ENCODE measurements at places on chromosomes 1 and 21. TPM values are rescaled to one million over a fixed set of nuclear protein-coding genes. Genes with fewer than 3 reads are reported as not detected.

DNA sequence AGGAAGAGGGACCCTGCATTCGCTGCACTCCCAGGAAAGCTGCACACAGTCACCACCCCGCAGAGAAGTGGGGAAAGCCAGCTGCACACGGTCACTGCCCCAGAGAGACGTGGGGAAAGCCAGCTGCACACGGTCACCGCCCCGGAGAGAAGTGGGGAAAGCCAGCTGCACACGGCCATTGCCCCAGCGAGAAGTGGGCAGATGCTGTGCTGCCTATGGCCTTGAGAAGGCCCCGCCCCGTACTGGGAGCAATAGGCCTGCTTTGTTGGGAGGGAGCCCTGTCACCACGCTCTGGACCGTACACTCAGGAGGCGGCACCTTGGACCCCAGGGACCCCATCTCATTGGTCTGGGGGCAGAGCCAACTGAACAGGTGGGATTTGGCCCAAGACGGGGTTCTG lies 4.3 kb upstream of the GPR153 start:
- no peak for DNase-seq

KIF14 gene
- total RNA-seq: 4.0 TPM

YBEY gene
- total RNA-seq: 23.6 TPM

DNA sequence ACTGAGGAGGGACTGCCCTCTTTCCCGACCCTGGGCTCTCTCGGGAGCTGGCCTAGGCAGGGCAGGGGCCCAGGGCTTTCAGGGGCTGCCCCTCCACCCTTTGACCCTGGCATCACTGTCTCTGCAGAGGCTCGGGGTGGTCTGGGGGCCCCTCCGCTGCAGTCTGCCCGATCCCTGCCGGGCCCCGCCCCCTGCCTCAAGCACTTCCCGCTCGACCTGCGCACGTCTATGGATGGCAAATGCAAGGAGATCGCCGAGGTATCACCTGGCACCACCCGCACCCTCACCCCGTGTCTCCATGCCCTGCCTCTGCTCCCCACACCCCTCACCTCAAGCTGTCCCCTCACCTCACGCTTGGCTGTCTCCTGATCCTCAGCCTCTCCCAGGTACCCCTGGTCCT lies 5.5 kb downstream of the AMPD2 start:
- DNase-seq: no peak

OR2L2 gene
- total RNA-seq: under 0.01 TPM

- DNase-seq: no peak
Measured at GRCh38 chr1:76027341-76027740, 47.2 kb upstream of the ST6GALNAC3 start.

- no peak for DNase-seq
Measured at GRCh38 chr1:21342961-21343838, 52.9 kb upstream of the ECE1 start.

- no peak for DNase-seq
Measured at GRCh38 chr1:19460535-19461219, 24.7 kb downstream of the CAPZB start.

CLDN8 gene
- not detected for total RNA-seq

DNA sequence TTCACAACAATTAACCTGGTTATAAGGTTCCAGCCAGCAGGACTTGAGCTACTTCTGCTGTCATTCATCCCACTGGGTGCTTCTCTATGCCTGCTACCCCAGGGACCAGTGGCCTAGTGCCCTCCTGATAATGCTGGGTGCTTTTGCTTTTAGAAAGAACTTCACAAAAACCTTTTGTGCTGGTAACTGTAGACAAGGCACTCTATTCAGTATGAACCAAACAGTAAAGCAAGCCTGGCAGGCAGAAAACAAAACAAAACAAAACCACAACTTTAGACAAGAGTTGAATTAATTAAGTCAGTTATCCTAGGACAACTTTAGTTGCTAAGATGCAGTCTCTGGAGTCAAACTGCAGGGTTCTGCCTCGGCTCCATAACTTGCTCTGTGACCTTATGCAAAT lies 61.9 kb upstream of the ADGRL2 start:
- DNase-seq: no peak

DNA sequence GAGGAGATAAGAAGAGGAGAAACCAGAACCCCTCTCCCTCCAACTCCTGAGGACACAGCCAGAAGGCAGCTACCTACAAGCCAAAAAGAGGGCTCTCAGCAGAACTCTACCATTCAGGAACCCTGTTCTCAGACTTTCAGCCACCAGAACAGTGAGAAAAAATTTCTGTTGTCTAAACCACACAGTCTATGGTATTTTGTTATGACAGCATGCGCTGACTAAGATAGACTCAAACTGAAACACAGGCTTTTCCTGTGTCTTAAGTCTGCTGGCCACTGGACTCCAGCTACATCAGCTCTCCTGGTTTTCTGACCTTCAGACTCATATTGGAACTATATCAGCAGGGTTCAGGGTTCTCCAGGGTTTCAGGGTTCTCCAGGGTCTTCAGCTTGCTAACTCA lies 126.5 kb upstream of the TNFSF4 start:
- no peak for DNase-seq

Data from fibroblast of lung (primary cell).